H9 (cell line): ENCODE measurements at places on chromosomes 6 and 20.

DNA sequence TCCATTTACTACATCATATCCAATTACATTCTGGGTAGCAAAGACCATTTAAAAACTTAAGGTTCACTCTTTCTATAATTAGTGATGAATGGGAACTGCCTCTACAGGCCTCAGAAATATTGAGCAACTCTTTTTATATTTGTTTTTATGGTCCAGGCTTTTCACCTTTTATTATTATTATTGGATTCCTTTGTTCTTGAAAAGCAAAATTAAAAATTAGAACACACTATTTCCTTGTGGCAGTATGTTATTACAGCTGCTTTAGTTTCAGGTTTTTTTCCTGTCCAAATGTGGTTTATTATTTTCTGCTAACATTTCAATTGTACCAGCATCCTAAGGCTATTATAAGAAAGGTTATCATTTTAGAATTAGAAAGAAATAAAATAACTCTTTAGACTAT, 150.1 kb downstream of the FARS2 start:
- DNase-seq, result no peak

DNA sequence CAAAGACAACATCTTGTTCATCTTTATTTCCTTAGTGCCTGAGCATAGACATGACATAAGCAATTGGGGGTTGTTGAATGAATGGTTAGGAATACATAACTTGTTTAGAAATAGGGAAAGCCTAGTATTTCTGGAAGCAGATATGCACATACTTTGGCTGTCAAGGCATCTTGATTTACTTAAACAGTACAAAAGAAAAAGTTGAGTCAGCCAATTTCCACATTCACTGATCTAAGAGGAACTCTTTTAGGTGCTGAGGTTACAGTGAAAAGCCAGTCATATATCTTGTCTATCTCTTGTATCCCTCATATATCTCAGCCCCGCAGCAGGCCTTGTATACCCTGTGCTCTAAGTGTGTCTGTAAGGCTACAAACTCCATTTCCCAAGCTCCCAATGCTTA, 11.6 kb downstream of the ZKSCAN4 start:
- no peak for DNase-seq

- no peak for DNase-seq
These were observed 30.2 kb downstream of the RANBP9 start for GRCh38 chr6:13681305-13682061.

DNA sequence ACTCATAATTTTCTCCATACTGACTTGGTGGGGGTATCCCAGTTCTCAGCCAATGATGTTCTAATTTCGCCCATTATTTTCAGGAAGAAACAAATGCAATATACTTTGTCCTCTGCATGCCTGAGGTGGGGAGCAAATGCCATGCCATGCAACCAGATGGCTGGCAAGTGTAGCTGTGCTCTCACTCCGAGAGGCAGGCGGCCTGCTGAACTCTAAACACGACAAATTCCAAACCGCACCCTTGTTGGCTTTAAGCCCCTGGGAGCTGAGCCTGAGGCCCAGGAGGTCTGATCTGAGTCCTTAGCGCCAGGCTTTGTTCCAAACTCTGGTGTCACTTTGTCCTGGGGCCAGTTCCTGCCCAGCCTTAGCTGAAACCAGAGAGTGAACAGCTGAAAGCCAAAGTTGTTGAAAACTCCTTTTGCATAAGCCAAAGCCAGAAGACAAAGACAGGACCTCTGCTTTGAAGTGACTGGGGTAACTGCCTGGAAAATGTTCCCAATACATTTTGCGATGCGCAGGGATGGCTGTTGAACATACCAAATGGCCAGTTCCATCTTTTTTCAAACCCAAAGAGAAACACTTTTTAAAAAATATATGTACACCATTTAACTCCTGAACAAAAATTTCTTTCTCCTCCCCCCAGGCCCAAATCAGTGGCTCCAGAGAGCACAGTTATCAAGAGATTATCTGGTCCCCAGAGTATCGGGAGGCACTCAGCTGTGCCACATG, 46.2 kb downstream of the TTI1 start:
- DNase-seq, result no peak

DNA sequence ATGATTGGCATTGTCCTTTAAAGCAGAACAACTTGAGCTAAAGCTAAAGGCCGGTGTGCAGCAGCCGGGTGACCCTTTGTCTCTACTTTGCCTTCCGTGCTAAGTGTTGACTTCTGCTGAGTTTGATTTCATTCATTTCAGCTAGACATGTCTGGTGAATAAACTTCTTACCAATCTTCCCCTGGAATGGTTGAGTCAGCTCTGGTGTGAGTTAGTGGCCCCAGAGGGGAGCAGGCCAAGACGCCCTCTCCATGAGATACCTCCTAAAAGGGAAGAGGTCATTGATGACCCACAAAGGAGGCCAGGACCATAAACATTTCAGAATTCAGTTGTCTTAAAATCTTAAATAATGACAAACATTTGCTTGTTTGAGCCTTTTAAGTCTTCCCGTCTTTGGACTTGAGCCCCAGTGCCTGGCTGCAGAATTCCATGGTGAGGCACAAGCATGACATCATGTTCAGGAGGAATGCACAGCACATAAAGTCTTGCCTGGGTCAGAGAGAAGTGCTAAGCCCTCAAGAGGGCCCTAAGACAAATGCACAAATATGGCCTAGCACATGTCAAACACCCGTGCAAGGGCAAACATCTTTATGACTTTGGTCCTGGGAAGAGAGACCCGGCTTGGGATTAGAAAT, 96.3 kb upstream of the NEDD9 start:
- DNase-seq, result no peak

- DNase-seq, result no peak
These were observed 32.9 kb upstream of the ZBTB24 start for GRCh38 chr6:109515781-109516409.

GRCh38 chr20:53195876-53196610, 223.9 kb downstream of the TSHZ2 start:
- no peak for DNase-seq

DNA sequence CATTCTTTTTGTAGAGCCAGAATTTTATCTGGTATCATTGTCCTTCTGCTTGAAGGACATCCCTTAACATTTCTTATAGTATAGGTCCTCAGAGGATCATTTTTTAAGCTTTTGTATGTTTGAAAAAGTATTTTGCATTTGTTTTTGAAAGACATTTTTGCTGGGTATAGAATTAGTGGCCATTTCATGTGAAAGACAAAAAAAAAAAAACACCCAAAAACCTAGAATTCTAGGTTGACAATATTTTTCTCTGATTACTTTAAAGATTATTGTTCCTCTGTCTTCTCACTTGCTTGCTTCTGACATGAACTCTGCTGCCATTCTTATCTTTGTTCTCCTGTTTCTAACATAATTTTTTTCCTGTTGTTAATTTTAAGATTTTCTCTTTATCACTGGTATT, 75.7 kb upstream of the SLC22A16 start:
- no peak for DNase-seq

DNA sequence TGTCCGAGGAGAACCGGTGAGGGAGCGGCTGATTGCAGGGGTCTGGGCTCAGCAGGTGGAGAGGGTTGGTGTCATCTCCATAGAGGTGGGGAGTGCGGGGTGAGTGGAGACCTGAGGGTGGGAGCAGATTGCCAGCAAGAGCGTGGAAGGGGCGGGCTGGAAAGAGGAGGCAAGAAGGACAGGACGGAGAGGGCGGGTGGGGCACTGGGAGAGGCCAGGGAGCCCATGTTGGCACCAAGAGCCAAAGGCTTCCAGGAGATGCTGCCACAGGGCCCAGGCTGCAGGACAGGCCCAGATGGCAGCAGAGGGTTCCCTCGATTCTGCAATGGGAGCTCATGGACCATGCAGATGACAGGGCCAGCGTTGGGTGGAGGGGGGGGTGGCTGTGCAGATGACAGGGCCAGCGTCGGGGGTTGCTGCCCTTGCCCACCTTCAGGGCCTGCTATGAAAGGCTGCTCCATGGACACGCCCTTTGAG, 105.4 kb downstream of the TMEM242 start:
- no peak for DNase-seq

DNA sequence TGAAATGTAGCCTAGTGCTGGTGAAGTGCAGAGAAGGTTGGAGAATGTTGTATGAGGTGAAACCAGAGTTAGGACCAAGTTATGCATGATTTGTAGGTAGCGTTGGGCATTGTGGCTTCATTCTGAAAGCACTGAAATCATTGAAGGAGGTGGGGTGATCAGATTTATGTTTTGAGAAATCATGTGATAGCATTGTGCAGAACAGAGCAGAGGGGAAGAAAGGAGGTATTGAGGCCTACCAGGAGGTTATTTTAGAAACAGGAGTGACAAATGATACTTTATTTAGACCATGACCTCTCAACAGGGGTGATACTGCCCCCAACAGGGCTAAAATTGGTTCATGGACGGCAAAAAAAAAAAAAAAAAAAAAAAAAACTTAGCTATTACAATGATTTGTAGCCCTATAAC, 15.6 kb upstream of the HMGN3 start:
- DNase-seq, result no peak

DNA sequence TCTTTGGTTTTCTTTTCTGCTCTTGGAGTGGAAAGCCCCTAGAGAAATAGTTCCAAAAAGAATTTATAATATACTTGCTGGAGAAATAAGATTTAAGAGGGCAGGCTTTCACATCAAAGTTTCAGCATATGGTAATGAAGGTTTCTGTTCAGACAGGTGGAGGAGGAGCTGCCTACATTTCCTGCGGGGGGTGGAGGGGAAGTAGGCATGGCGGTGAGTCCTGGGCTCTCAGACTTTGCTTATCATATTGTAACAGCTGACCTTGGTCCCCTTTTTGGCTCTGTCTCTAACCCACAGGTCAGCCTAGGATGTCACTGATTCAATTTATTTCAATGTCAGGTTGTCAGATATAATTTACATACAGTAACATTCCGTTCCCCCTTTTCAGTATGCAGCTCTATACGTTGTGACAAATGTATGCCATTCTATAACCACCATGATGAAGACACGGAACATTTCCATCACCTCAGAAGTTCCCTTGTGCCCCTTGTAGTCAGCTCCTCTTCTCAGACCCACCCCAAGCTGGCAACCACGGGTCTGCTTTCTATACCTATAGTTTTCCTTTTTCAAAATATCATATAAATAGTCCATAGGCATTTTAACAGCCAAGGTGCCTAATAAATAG, 77.6 kb upstream of the GGTLC1 start:
- DNase-seq, result no peak

- no peak for DNase-seq
These were observed 6.6 kb downstream of the SIRPB2 start for GRCh38 chr20:1484438-1485116.
